GM04504 (cell line): ENCODE measurements at places on chromosomes 1 and 21.

DNA sequence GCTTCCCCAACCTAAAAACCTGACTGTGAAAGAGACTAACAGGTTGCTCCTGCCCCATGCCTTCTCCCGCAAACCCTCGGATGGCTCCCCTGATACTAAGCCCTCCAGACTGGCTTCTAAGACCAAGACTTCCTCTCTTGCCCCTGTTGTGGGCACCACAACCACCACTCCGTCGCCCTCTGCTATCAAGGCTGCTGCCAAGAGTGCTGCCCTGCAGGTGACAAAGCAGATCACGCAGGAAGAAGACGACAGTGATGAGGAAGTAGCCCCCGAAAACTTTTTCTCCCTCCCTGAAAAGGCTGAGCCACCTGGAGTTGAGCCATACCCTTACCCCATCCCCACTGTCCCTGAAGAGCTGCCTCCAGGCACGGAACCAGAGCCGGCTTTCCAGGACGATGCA lies 19.3 kb downstream of the PRCC start:
- DNase-seq: no peak

GRCh38 chr1:200888349-200888838 lies 6.3 kb upstream of the INAVA start:
- no peak for DNase-seq

- DNase-seq: peak; percentile 29
Measured at GRCh38 chr1:246784621-246785493, 60.6 kb downstream of the SCCPDH start.

DNA sequence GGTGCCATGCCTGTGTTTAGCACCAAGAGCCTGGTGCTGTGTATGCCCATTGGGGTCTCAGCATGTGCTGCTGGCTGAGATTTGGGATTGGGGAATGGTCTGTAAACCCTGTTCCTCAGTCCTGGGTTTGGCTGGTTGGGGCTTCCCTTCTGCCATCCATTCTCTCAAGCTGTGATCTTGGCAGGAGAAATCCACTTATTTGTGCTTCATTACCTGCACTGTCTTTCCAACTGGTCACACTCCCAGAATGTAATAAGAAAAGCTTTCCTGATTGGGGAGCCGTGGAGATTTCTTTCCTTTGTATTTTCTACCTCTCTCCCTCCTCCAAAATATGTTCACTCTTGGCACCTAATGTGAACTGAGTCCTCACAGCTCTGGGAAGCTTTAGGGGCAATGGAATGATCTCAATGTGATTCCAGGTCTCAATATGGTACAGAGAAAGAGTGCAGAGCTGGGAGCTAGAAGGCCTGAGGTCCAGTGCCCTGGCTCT lies 23.0 kb upstream of the KCNA10 start:
- no peak for DNase-seq

DNA sequence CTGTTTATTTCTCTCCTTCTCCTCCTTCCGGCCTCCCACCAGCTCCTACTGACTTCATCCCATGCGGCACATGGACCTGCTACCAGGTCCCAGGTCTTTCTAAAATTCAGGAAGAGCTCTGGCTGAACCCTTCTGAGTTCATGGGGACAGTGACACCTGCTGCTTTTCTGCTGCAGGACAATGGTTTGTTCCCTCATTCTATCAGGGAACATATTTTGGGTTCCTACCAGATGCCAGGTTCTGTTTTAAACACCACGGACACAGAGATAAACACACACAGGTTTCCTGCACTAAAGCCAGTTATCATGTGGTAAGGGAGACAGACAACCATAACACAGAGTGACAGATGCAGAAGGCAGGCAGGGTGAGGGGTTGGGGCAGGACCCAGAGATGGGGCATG lies 114.0 kb upstream of the RAB4A start:
- no peak for DNase-seq

DNA sequence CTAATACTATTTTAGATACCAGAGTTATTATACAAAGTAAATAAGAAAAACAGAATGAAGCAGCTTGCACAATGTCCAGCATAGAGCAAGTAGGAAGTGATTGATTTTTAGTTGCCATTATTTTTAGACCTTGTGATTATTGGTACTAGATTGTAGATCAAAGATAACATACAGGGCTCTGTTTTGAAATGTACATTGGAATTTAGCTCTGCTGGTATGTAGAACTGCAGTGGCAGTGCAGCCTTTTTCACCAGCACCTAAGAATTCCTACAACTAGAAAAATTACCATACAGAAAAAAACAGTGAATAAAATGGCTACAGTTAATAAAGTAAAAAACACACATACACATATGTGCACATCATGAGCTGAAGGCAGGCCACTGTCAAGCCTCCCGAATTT lies 32.2 kb upstream of the ABCA4 start:
- no peak for DNase-seq

DNA sequence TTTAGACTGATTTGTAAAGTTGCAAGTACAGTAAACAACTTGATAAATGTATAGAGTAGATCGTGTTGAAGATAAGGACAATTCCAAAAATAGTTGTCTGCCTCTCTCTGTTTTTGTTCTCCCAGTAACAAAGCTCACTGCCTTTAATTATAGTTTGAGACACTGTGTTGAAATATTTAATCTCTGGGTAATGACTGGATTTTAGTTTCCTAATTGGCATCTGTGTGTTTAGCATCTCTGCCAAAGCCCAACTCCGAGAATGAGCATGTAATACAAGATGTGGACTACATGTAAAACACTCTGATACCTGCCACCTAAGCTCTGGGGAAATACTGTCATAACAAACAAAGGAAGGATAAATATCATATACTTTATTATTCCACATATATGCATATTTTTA lies 27.7 kb upstream of the SDE2 start:
- DNase-seq: no peak

DNA sequence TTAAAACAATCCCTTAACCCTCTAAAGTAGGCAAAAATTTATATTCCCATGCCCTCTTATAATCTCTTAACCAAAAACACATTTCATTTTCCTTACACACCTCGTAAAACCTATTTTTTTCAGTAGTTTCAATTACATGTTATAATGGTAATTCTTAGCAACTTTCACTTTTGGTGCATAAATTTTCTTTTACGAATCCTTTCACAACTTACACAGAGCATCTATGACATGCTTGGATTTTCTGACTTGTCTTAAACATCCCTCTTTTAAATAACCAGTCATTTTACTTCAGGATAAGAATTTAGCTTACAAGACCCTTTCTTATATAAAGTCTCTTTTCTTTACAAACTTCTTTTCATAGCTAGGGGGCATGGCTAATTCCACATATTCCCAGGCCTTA lies 8.9 kb upstream of the MRPL55 start:
- no peak for DNase-seq

- DNase-seq: no peak
Measured at GRCh38 chr21:33117101-33117888, 47.4 kb downstream of the OLIG1 start.

DNA sequence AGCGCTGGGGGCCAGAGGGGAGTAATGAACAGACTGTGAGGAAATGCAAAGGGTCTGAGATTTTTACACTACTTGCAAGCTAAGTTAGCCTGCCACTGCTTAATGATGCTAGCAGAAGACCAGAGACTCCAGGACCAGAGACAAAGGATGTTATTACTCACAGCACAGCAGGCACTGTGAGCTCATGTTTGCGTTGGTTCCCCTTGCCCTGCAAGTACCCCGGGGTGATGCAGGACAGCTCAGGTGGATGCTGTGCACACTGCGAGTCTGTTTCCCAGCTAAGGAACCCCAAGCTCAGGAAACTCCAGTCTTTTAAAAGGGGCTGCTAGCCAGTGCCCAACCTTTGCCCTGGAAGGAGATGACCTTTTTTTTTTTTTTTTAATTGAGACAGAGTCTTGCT lies 1.2 kb downstream of the FHAD1 start:
- no peak for DNase-seq

GRCh38 chr1:87325982-87326738 lies 2.5 kb upstream of the LMO4 start:
- DNase-seq: no peak
